ENCODE measurements at places on chromosomes 16 and 17. TPM values are rescaled to one million over a fixed set of nuclear protein-coding genes. Genes with fewer than 3 reads are reported as not detected.

Gene ABCC6
- 0.96 TPM for total RNA-seq

Gene CHST5
- total RNA-seq, result 0.10 TPM

Gene LGALS9B
- not detected for total RNA-seq

Gene KRT27
- not detected for total RNA-seq

Gene OR3A3
- total RNA-seq, result not detected

Gene TBC1D3K
- not detected for total RNA-seq

Gene CRYBA1
- not detected for total RNA-seq

Gene EPX
- total RNA-seq, result not detected

Gene CMTM1
- 1.8 TPM for total RNA-seq

Gene STAT5B
- 30.7 TPM for total RNA-seq

Gene TMEM101
- total RNA-seq, result 33.5 TPM
